Activated CD8-positive, alpha-beta T cell treated with anti-CD3 and anti-CD28 coated beads, Interleukin-2, amount 10 ng/mL, durations not matched to agents 7 days and 5 days (primary cell): ENCODE measurements at places on chromosomes 12 and 14. TPM values are rescaled to one million over a fixed set of nuclear protein-coding genes. Genes with fewer than 3 reads are reported as not detected.

DNA sequence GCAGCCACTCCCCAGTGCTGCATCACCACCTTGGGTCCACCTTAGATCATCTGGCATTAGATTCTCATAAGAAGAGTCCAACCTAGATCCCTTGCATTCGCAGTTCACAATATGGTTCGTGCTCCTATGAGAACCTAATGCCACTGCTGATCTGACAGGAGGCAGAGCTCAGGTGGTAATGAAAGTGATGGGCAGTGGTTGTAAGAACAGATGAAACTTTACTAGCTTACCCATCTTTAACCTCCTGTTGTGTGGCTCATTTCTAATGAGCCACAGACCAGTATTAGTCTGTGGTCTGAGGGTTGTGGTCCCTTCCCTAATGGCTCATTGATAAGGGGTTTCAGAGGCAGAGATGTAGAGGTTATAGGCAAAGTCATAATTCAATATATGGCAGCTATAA lies 615.9 kb upstream of the MIS18BP1 start:
- H3K27ac ChIP-seq, result no peak overlapping the region
- H3K4me3 ChIP-seq, result no peak overlapping the region
- no peaks in the 10 kb centered on the region for H3K4me1 ChIP-seq
- H3K36me3 ChIP-seq, result no peaks in the 10 kb centered on the region
- no peaks in the 10 kb centered on the region for H3K27me3 ChIP-seq
- DNase-seq, result no peak

- DNase-seq, result peak; percentile 46
- no peak overlapping the region for H3K4me3 ChIP-seq
- H3K4me1 ChIP-seq, result no peaks in the 10 kb centered on the region
- no peaks in the 10 kb centered on the region for H3K27me3 ChIP-seq
Measured at GRCh38 chr14:62179367-62180018, 417.3 kb downstream of the SNAPC1 start.

DNA sequence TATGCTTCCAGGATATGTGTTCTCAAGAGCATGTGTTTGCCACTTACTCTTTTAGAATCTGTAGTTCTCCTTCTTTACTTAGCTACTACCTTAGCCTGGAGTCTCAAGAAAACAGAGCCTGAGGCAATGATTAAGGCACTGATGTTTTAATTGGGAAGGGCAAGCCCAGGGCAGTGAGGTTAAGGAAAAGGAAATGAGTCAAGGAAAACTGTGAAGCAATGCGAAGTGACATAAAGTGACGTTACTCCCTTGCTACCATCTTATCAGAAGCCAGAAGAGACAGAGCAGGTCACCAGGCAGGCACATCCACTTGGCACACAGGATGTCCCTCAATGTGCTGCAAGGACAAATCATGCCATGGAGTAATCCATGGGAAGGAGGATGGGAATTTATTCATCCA lies 11.3 kb upstream of the EML5 start:
- H3K36me3 ChIP-seq, result no peaks in the 10 kb centered on the region
- H3K4me3 ChIP-seq, result no peak overlapping the region
- H3K27me3 ChIP-seq, result peaks cover 17% of the 10 kb centered on the region
- H3K27ac ChIP-seq, result no peak overlapping the region
- H3K4me1 ChIP-seq, result no peaks in the 10 kb centered on the region
- no peak for DNase-seq

DNA sequence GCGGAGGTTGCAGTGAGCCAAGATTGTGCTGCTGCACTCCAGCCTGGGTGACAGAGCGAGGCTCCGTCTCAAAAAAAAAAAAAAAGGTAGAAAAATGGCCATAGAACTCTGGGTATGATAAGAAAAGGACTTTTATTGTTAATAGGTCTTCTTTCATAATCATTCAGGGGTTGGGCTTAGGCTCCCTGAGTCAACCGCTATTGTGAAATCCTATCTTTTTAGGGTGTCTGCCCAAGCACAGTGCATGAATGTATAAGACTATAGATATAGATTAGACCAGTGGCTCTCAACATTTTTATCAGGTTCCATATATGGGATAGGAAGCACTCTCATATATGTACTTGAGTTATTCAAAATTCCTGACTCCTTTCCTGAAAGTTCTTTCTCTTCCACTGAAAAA lies 48.7 kb upstream of the USP15 start:
- no peak for DNase-seq
- H3K27me3 ChIP-seq, result no peaks in the 10 kb centered on the region
- peaks cover 15% of the 10 kb centered on the region for H3K4me1 ChIP-seq
- no peaks in the 10 kb centered on the region for H3K36me3 ChIP-seq

GRCh38 chr14:103763730-103764488 lies 48.3 kb downstream of the ZFYVE21 start:
- no peak overlapping the region for H3K27ac ChIP-seq
- peaks cover 6% of the 10 kb centered on the region for H3K4me1 ChIP-seq
- no peak for DNase-seq
- no peaks in the 10 kb centered on the region for H3K36me3 ChIP-seq

Gene FERMT2
- not detected for total RNA-seq

- peak overlapping the region; percentile 9 for H3K4me3 ChIP-seq
- H3K36me3 ChIP-seq, result peaks cover 61% of the 10 kb centered on the region
- DNase-seq, result peak; percentile 88
- H3K27me3 ChIP-seq, result no peaks in the 10 kb centered on the region
- peaks cover 33% of the 10 kb centered on the region for H3K4me1 ChIP-seq
Measured at GRCh38 chr14:23068789-23069412, 11.6 kb upstream of the CDH24 start.

DNA sequence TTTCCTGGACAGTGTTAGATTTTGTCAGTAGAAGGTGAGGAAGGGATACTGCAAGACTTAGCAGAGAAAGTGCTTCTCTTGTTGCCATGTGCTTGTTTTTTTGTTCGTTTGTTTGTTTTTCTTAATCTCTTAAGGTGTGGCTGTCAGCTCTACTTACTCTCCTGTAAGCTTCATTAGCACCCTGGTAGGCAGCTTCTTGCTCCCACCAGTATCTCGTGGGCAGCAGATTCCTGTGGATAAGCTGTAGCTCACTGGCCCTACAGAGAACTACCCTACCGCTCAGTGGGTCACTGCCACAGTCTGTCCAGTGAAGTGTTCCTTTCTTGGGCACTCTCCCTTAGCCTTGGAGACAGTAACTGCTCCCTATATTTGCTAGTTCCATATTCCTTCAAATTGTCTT lies 30.1 kb downstream of the VRK1 start:
- no peak overlapping the region for H3K27ac ChIP-seq
- H3K4me1 ChIP-seq, result peaks cover 15% of the 10 kb centered on the region
- H3K27me3 ChIP-seq, result no peaks in the 10 kb centered on the region
- H3K36me3 ChIP-seq, result peaks cover 45% of the 10 kb centered on the region
- no peak for DNase-seq

Gene GRIN2B
- total RNA-seq, result not detected

Gene CDKN3
- 116 TPM for total RNA-seq

Gene CD163
- total RNA-seq, result not detected

- no peak for DNase-seq
- H3K4me1 ChIP-seq, result peaks cover 28% of the 10 kb centered on the region
- no peak overlapping the region for H3K4me3 ChIP-seq
- peaks cover 74% of the 10 kb centered on the region for H3K36me3 ChIP-seq
Measured at GRCh38 chr14:91484186-91484585, 25.9 kb downstream of the PPP4R3A start.

DNA sequence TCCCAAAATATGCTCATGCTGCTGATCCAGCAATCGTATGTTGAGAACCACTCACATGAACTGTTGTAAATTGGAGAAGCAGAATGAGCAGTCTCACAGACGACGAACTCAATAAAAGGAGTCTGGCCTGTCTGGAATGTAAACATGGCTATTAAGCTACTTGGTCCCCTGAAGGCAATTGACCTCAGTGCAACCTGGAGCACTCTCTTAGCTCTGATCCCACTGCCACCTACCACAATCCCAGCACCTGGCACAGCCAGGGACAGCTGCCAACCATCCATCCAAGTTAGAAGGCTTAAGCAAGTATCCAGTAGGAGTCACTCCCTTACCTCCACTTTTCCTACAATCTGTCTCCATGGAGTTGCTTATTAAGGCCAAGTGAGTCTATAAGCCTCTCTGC lies 406.9 kb upstream of the CLEC14A start:
- no peaks in the 10 kb centered on the region for H3K27me3 ChIP-seq
- no peaks in the 10 kb centered on the region for H3K36me3 ChIP-seq

GRCh38 chr14:33370426-33370825 lies 431.7 kb downstream of the NPAS3 start:
- H3K27ac ChIP-seq, result no peak overlapping the region
- no peak overlapping the region for H3K4me3 ChIP-seq
- DNase-seq, result no peak
- H3K27me3 ChIP-seq, result no peaks in the 10 kb centered on the region

DNA sequence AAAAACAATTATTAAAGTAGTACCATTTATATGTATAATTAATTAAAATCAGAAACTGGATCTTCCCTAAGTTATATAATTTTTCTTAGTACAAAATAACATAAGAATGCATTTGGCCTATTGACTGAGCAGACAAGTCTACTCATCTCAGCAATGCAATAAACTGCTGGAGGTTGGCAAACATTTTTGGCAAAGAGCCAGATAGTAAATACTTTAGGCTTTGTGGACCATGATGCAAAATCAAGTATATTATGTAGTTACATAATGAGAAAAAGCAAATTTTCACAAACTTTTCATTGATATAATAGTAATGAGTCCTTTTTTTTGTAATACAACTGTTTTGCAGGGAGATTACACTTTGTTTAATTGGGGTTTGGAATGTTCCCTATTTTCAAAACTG lies 30.9 kb downstream of the ERGIC2 start:
- H3K27ac ChIP-seq, result no peak overlapping the region
- no peaks in the 10 kb centered on the region for H3K27me3 ChIP-seq
